ENCODE measurements at places on chromosomes 4 and X. TPM values are rescaled to one million over a fixed set of nuclear protein-coding genes. Genes with fewer than 3 reads are reported as not detected.

DNA sequence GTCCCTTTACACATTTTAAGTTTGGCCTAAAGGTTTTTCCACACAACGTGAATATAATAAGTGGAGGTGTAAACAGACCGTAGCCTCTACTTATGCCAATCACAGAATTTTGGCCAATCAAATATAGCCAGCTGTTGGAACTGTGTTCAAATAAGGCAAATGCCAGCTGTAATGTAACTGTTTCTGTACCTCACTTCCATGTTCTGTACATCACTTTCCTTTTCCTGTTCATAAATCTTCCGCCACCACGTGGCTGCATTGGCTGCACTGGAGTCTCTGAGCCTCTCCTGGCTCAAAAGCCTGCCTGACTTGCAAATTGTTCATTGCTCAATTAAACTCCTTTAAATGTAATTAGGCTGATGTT, 105.1 kb upstream of the SMIM31 start:
- DNase-seq, result no peak

GRCh38 chr4:55838356-55838755, 15.1 kb upstream of the EXOC1 start:
- no peak for DNase-seq

- peak; percentile 20 for DNase-seq
Measured at GRCh38 chrX:83469551-83469950, 38.5 kb upstream of the POU3F4 start.

DNA sequence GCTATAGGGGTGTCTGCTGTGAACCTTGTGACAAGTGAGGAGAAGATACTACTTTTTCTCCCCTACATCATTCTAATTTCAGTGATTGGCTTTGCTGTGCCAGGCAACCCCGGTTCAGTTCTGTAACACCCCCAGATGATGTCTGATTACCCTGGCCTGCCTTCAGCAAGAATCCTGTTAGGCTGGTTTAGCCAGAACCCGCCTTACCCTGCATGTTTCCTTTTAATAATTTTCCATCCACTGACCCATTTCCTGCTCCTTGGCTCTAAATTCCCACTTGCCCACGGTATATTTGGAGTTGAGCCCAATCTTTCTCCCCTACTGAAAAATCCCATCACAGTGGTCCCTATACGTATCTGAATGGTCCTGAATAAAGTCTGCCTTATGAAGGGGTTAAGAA, 46.5 kb upstream of the HPSE start:
- no peak for DNase-seq

DNA sequence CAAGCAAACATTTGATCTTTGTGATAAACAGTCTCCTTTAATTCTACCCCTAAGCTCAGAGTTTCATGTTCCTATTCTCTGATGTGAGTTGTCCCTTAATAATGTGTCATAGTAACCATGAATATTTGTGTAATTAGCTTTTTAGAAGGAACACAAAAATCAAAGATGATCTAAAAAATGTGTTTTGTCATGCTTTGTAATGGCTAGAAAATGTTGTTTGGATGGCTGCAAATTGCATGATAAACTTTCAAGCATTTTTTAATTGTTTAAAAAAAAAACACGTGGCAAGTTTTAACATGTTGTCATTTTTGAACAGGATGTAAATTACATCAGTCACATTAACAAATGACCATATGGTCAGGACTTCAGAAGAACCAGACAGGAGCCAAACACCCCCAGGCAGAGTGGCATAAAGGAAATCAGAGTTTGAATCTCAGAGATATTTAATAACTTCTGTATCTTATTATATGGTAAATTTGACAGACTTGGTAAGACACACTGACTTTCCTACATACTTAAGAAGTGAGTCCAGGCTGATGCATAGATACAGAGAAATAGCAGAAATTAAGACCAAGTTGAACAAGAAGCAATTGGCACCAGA, 223.9 kb upstream of the VEGFC start:
- no peak for DNase-seq

GRCh38 chr4:792626-793092, 33.3 kb downstream of the CPLX1 start:
- DNase-seq, result no peak

DNA sequence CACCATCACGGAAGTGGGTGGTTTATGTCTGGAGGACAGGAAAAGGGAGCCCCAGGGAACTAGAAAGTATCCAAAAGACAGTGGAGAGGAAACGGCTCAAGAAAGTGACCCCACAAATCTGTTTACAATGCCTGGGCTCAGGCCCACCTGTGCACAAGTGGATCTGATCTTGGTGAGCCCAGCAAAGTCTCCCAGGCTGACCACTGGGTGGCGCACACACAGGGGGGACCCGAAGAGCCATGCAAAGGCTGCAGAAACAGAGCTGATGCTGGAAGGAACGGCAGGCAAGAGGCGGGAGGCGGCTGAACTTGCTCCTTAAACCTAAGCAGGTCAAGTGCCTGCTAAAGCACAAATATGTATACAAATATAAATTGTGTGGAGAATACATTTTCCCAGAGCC, 9.6 kb downstream of the HAUS7 start:
- peak; percentile 40 for DNase-seq

DNA sequence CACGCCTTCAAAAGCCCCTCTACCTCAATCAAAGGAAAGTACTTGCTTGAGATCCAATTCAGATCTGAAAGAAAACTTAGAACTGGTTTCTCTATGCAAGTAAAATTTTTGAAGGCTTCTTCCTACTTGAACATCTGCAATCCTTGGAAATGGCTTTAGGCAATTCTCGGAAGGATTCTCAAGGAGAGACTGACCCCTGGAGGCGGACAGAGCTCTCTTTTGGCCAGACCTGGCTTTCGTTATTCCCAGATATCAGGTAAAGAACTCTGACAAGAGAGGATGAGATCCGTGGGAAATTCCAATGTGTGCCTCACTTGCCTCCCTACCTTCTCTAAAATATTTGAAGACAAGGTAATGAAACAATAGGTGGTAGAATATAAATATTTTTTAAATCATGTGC, 670.3 kb upstream of the FAM241A start:
- peak; percentile 58 for DNase-seq

- DNase-seq, result no peak
Measured at GRCh38 chr4:5801696-5802095, 90.7 kb downstream of the EVC start.

GRCh38 chrX:154294791-154295574, at the start of gene TEX28:
TSS of gene TEX28 (minus strand) at chrX:154295124. CDS start at chrX:154292117, 3,007 bp downstream.
- DNase-seq, result no peak

- DNase-seq, result no peak
Measured at GRCh38 chr4:156252358-156252921, 298.8 kb upstream of the CTSO start.

DNA sequence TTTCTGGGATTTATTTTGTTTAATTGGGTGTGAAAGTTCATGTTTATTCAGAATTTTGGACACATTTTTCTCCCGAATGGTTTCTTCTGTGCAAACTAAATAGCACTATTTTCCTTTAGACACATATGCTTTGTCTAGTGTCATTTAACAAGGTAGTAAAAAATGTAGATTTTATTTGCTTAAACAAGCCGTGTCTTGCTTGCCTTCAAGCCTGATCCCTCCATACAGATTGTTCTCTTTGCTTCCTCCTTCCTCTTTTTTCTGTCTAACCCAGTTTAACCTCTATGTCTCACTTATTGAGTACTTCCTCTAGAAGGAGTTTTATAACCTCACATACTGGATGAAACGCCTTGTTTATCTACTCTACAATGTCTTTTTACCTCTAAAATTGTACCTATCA, 211.8 kb downstream of the NPFFR2 start:
- DNase-seq, result no peak

GRCh38 chr4:3213106-3213425, 35.9 kb upstream of the MSANTD1 start:
- no peak for DNase-seq

DNA sequence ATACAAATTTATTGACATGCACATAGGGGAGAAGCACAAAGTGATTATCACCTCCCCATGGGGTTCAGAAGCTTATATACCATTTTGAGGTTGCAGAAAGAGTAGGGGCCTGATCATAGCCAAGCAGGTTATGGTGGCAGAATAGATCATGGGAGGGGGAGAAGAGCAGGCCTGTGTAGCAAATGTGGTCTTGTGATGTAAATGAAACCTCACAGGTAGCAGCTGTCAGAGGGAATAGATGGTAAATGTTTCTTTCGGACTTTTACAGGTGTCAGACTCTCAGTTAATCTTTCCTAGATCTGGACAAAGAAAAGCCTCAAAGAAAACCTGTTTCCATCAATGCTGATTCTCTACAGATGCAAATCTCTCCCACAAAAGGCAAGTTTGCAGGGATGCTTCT, 84.4 kb downstream of the CFAP299 start:
- DNase-seq, result no peak

DNA sequence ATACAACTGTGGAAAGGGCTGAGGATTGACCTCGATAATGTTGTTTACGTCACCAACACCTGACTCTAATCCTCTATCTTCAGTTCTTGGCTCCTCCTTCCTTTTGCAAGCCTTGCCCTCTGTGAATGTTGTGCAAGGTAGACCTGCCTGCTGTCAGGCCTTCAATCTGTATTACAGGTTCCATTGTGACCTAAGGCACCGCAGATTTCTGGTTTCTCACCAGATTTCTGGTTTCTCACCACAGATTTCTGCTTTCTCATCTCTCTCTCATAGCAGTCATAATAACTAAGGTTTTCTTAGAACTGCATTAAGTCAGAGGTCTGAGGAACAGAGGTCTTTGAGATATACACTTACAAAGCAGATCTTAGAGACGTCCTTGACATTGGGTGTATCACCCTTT, 51.5 kb upstream of the ETNPPL start:
- no peak for DNase-seq

DNA sequence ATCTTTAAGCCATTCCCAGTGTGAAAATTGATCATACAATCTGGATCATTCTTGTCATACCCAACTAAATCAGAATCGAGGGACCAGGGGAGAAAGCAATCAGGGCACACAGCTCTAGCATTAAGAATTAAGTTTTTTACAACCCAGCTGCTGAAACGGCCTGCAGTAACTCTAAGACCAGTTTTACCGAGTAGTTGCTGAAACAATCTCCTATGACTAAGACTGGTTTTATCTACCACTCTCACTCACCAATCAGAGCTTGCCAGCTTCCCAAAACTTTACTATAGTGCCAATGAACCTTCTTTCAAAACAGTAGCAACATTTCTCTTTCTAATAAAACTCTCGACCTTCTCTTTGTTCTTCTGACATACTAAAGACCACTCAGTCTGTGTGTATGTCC, 2.8 kb upstream of the SAP30 start:
- no peak for DNase-seq

GRCh38 chr4:145203410-145203809, 23.0 kb upstream of the OTUD4 start:
- no peak for DNase-seq

DNA sequence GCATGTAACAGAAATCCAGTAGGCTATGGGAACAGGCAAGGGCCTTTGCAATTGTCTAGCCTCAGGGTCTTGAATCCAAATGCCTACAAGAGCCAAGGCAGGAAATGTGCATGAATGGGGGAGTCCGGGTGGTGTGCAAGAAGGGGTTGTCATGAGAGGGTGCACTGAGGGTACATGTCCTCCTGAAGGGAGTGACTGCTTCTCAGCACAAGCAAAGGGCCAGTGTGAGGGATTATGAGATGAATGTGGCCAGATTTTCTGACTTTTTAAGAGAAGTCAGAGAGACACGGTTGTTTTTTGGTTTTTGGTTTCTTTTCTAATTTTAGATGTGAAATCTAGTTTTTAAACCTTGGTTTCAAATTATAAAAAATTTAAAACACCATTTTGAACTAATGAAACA, 76.5 kb upstream of the LSM6 start:
- no peak for DNase-seq

DNA sequence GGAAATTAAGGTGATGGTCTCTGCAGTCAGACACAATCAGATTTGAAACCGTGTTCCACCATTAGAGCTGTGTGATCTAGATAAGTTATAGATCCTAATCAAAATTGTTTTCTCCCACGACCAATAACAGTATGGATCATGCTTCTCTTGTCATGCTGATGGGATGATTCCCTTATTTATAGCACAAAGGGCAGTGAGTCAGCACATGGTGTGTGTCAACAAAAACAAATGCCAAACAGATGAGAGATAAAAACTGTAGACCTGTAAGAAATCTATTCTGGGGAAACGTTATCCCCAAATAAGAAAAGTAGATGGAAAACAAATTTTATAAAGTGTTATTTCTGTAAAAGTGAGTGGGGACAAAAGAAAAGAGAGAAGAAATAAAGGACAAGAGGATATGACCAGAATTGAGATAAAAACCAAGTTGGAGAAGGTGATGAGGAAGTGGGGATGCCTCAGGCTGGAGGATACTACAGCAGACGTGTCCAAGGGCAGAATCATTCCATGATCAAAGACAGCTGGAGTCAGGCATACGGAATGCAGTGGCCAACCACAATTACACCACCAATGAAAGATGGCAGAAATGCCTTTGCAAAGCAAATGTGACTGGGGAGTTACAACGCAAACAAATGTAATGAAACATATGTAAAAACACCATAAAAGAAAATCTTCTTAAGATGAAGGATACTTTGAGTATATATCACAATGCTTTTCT, 377.8 kb upstream of the PRKX start:
- no peak for DNase-seq

DNA sequence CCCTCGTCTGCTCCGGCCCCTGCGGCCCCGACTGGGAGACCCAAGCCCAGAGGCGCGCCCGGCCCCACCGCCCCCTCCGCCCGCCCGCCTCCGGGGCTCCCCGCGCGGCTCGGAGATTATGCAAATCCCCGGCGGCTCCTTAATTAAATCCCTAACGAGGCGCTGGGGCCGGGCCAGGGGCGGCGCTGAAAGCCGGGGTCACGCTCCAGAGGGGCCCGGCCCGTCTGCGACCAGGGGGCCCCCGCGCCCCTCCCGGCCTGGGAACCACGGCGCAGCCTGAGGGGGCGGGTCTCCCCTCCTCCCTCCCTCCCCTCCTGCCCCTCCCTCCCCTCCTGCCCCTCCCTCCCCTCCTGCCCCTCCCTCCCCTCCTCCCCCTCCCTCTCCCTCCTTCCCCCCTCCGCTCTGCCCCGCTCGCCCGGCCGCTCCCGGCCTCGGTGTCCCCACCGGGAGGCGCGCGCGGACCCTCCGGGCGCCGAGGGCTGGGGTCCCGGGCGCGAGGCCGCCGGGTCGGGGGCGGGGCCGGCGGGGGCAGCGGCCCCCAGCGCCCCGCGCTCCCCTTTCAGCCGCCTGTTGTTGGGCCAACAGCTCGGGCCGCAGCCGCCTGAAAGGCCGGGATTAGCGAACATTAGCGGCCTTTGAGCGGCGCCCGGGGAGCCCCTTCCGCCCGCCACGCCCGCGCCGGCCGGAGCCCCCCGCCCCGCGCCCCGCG, 25.9 kb upstream of the FGFR3 start:
- no peak for DNase-seq

GRCh38 chr4:150004481-150004880, 73.8 kb upstream of the DCLK2 start:
- DNase-seq, result no peak

The SMIM10 gene
- 1.4 TPM for total RNA-seq

The GPAT3 gene
- total RNA-seq, result 23.5 TPM

The TLR7 gene
- total RNA-seq, result 0.27 TPM

The SPARCL1 gene
- 84.0 TPM for total RNA-seq

The ZNF182 gene
- 4.2 TPM for total RNA-seq

The IGBP1 gene
- 87.5 TPM for total RNA-seq

Measured in colonic mucosa (tissue), 4 donors.